Cortex of kidney (tissue), 1 donor: ENCODE measurements at places on chromosomes 6 and 20.

GRCh38 chr20:38888059-38888831 lies 38.0 kb upstream of the FAM83D start:
- no peak for DNase-seq

DNA sequence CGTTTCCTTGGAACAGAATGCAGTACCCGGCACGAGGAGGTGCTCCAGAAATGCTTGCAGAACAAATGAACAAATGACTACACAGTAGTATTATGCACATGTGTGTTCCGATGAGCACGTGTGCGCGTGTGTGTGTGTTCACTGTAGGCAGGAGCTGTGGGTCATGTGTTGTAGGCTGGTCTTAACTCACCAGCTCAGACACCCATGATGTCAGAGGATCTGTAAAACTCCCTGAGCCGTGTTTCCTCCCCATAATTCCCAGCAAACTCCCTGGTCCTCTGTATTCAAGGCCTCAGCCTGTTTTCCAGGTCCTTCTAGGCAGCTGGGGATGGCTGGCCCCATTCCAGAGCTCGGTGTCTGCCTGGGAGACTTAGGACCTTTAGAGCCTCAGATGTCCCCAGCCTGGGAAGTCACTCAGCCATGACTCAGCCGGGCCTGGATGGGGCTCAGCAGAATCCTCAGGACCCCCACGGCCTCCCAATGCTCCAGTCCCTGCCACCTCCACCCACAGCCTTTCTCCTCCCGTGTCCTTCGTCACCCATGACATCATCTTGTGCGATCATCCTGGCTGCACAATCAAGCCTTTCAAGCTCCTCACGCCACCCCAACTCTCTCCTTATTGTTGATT lies 475.0 kb upstream of the SULF2 start:
- no peak for DNase-seq

DNA sequence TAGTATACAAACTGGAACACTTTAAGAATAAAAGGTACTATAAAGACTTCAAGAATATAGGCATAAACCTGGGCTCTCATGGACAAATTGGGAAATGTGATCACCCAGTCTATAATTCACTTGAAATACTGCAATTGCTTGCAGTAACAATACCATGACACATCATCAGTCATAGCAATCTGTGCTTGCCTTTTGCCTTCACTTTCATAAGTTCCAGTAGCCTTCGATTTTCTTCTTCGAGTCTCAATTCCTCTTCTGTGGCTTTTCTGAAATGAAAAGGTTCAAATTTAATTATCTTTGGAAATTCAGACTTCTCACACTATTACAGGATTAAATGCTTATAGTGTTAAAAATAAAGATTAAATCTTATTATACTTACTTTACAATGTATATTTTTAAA lies 96.3 kb upstream of the ZBTB24 start:
- no peak for DNase-seq

- DNase-seq: no peak
These were observed 24.5 kb downstream of the PLCG1 start for GRCh38 chr20:41161886-41162285.

DNA sequence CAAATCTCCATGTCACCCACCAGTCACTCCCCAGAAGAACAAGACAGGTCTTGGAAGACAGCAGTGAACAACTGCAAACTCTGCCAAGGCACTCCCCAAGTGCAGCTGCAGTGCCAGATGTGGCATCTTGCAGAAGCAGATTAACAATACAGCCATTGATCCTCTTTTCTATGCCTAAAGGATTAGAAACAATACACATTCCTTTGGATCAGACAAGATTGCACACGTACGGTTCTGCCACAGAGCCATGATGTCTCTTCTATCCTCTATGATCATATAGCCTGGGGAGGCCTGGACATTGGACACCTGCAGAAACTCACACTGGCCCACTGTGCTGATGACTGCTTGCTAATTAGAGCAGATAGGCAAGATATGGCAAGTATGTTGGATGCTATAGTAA lies 155.9 kb downstream of the MYLK4 start:
- DNase-seq: no peak

DNA sequence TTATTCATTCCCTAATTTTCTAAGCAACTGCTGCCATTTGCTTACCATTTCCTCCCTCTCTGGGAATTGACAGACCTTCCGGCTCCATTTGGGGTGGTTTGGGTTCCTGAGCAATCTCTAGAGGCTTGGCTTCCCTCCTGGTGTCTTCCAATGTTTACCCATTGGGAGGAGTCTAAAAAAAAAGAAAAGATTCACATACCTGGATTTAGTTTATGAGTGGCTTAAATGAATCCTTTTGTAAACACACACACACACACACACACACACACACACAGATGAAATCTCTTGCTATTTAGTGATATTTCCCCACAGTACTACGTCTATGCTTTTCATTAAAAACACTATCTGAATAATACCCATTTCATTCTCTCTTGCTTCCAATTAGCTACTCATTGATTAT lies 48.3 kb upstream of the TRAF3IP2 start:
- no peak for DNase-seq

DNA sequence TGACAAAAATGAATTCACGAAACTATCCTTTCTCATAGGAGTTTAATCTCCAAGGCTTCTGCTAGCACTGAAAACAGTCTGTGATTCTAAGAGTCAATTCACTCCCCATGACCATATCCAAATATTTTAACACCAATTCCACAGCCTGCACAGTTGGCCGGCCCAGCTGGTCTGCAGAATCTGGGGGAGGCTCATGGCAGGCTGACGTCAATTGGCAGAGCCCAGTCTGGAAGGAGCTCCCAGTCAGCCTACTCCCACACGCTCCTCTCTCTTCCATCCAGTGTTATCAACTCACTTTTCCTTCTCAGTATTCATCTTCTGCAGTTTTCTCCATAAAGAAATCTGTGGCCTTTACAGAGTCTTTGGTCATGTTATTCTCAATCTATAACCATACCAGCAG lies 111.0 kb downstream of the TBXT start:
- DNase-seq: no peak

- no peak for DNase-seq
These were observed 64.3 kb downstream of the ADTRP start for GRCh38 chr6:11714116-11714797.

- DNase-seq: no peak
These were observed 65.2 kb downstream of the CDKAL1 start for GRCh38 chr6:20599302-20600051.

DNA sequence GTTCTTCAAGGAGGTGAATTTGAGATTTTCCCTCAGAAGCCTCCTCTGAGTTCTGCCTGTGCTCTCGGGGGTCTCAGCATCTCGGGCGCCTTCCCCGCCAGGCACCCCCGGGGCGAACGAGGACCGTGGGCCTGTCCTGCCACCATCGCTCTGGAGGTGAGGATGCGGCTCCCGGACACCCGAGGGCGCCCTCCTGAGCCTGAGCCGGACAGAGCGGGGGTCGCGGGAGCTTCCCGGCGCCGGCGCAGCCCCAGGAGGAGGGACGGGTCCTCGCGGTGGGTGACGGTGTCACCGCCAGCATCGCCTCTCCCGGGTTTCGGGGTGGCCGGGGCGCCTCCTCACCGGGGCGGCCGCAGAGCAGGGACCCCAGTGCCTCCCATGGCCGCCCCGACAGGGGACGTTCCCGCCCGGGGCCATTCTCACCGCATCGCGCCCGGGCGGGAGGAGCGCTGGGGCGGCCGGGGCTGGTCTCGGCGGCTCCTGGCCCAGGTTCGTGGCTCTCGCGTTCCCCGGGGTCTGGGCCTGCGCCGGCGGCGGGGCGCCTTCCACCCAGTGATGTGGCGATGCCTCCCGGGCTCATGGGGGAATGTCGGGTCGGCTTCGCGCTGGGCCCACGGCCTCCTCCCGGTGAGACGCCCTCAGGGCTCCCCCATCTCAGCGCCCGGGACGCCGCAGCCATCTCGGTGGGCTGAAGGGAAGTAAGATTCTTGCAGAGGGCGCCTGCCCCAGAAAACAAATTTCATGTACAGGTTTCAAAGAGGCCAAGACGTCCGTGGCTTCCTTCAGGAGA lies 210.5 kb downstream of the ERMARD start:
- DNase-seq: no peak

GRCh38 chr6:45509426-45509825 lies 131.7 kb upstream of the SUPT3H start:
- DNase-seq: no peak

DNA sequence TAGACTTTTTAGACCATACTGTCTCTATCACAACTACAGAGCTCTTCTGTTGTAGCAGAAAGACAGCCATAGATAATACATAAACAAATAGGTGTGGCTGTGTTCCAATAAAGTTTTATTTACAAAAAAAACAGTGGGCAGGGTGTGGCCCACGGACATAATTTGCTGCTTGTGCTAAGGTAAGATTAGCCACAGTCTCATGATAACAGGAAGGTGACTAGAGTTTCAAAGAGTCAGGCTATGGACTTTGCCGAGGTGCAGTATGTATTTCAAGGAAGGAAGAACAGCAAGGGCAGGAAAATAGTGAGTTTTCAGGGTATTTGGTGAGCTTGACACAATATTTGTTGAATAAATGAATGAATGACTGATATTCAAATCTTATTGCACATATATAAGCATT lies 20.2 kb downstream of the SOBP start:
- DNase-seq: no peak

DNA sequence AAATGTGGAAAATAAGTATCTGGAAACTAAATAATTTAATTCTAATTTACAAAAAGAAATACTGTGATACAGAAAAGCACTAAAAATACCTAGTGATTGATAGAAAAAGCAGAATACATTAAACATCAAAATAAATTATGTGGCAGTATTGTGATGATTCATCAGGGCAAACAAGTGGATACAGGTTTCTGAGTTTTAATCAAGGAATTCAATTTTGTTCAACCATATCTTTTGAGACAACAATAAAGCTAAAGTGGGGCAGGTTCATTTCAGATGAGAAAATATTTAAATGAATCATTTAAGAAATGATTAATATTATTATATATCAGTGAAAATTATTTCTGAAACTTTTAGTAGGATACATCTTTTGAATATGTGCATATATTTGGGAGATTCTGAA lies 49.8 kb downstream of the GRIK2 start:
- DNase-seq: no peak

GRCh38 chr6:41404182-41404845 lies 68.9 kb downstream of the NCR2 start:
- no peak for DNase-seq

DNA sequence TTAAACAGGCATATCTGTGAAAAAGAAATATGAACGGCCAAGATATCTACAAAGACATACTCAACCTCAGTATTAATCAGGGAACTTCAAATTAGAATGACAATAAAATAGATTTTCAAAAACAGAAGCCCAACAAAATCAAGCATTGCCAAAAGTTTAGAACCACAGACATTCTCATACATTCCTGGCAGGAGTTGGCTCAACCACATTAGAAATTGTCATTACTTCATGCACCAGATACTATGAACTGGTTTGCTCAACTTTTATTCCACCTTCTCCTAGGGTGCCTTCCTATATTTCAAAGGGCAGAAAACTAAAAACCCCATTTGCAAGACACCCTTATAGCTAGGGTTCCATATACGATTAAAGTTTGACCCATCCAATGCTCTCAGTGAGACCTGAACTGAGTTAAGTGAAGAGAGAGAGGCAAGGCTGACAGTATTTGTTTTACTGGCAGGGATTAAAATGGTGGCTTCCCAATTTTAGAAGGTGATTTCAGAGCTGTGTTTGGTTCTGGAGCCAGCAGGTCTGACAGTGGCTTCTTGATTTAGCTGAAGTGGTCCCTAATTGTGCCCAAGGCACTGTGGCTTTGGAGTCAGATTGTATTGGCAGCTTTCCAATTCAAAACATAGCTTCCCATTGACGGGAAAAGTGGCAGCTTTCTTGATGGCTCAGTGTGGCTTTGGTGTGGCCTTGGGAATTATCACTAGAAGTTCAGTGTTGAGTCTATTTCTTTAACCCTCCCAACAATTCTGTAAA lies 77.1 kb upstream of the CDYL start:
- no peak for DNase-seq

DNA sequence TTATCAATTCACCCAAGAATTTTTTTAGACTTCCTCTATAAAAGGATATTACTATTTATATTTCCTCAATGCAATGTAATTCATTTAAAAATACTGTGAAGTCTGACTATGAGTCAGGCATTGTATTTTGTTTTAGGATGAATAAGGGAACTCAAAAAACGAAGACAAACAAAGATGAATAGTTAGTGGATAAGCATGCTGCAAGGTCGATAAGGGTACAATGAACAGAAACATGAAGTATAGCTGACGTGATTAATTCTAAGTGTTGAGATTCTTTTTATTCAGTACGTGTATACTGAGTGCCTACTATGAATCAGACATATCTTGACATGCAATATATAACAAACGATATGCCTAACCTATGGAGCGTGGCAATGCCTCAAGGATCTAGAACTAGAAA lies 105.4 kb downstream of the PDE10A start:
- DNase-seq: no peak
